ENCODE measurements at places on chromosomes 12 and 14.

DNA sequence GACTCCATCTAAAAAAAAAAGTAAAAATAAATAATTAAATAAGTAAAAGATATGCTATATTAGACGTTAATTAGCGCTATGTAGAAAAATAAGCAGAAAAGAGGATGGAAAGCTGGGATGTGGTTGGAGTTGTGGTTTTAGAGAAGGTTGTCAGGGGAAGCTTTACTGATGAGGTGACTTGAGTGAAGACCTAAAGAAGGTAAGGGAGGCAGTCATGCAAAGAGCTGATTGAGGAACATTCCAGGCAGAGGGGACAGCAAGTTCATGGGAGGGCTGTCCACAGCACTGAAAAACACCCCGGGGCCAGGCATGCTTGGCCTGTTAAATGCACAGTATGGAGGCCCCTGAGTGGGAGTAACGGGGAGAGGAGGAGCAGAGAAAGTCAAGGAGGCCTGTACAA is 15.7 kb downstream of the SMAGP start:
- no peak for DNase-seq

DNA sequence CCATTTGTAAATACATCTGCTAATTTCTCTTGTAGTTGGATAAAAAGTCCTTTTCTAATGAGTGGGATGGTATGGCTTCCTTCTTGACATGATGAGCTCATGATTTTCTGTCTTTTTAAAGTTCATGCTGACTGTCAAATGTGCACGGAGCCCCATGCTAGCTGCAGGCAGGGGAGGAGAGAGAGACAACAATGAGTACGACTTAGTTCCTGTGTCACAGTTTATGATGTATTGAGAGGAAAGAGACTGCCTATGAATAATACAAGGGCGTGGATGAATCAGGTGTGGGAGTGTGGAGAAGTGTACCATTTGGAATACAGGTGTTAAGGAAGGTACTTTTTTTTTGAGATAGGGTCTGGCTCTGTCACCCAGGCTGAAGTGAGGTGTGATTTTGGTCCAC is 10.7 kb upstream of the TBC1D30 start:
- DNase-seq = no peak

DNA sequence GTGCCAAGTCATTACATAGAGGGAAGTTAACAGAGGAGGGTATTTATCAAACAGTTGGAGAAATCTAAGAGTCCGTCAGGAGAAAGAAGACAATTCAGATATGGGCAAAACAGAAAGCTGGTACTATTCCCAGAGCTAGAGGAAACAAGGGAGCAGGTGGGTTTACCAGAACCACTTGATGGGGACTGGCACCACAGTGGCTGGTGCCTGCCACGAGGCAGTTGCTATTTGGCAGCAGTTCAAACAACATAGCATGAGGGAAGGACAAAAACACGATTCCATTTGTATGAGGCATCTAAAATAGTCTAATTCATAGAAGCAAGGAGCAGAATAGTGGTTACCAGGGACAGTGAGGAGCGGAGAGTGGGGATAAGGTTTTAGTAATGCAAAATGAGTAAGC is 24.6 kb upstream of the KLRD1 start:
- DNase-seq = no peak

DNA sequence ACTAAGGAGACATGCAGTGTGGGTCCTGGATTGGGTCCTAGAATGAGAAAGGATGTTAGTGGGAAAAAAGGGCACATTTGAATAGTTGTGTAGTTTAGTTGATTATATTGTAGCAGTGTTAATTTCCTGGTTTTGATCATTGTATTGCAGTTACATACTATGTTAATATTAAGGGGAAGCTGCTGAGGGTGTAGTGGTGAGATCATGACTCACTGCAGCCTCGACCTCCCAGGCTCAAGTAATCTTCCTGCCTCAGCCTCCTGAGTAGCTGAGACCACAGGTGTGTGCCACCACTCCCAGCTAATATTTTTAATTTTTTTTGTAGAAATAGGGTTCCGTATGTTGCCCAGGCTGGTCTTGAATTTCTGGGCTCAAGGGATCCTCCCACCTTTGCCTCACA is 21.7 kb downstream of the BORCS5 start:
- DNase-seq = no peak

DNA sequence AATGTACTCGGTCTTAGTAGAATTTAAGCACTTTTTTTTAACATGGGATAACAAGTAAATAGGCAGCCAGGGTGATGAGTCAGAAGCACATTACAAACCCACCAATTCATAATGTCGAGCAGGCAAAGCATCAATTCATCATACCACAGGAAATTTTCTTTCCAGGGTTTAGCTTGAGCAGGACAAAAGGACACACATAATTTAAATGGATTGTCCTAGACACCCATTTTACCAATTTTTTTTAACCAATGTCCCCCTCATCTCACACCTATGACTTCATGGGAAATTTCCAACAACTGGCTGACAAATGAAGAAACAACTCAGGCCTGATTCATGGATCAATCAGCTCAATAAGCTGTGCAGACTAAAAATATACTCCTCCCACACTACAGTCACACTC is 58.8 kb upstream of the FOXG1 start:
- no peak for DNase-seq

GRCh38 chr12:96824074-96824837 is 82.8 kb upstream of the NEDD1 start:
- no peak for DNase-seq

GRCh38 chr14:54572316-54572715 is 5.4 kb downstream of the SAMD4A start:
- DNase-seq = no peak

- no peak for DNase-seq
Measured at GRCh38 chr14:52190337-52190931, 77.1 kb upstream of the PTGDR start.

GRCh38 chr12:8916154-8916553 is 1.8 kb downstream of the PHC1 start:
- no peak for DNase-seq

DNA sequence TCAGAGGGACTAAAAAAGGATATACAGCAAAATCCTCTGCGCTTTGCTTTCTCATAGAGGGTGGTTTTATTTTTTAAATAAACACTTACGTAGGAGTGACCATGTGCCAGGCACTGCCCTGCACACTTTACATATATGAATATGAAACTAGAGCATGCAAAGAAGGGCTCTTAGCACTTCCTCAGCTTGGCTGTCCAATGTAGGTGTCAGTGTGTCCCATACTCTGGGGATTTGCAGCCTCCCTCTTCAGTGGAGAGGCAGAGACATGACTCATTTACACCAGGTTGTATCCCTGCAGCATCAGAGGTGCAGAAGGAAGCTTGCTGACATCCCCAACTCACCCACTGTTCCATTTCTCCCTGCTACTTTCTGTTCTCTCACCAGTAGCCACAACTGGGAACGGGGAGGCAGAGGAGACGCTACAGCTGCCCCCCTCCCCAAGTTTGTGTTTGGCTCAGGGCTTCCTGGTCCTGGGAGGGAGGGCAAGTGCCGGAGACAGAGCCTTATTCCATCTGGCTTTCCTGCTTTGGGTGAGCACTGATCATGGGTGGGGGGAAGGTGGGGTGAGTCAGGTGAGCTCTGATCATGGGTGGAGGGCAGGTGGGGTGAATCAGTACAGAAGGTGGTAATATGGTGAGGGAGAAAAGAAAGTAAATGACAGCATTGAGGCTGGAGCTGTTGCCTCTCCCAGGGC is 4.9 kb upstream of the KRT5 start:
- no peak for DNase-seq

- no peak for DNase-seq
Measured at GRCh38 chr14:38290601-38291188, 34.8 kb upstream of the CLEC14A start.

DNA sequence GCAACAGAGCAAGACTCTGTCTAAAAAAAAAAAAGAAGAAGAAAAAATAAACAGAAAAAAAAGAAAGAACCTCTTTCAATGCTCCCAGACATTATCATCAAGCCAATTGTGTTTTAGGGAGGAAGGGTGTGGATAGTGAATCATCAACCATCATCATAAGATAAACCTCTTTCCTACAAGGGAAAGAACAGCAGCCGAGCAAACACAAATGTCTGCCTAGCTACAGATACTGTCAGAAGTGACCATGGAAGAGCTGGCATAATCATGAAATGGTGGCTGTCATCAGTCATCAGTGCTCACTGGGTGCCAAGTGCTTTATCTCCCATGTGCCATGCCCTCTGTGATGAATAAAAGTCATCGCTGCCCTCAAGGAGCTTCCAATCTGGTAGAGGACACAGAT is 46.6 kb downstream of the SLC17A8 start:
- DNase-seq = no peak

- no peak for DNase-seq
Measured at GRCh38 chr14:32560209-32560857, 231.2 kb downstream of the AKAP6 start.

DNA sequence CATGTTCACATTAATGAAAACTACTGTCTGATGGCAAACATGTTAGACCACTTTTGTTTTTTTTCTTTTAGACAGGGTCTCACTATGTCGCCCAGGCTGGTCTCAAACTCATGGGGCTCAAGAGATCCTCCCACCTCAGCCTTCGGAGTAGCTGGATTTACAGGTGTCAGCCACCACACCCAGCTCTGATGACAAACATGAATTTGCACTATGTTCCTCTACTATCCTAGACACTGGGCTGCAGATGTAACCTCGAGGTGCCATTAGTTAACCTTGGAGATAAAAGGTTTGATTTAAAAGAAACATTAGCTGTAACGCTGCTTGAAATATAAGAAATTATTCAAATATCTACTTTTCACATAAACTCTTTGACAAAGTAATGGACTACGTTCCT is 8.1 kb downstream of the VPS37B start:
- DNase-seq = no peak

DNA sequence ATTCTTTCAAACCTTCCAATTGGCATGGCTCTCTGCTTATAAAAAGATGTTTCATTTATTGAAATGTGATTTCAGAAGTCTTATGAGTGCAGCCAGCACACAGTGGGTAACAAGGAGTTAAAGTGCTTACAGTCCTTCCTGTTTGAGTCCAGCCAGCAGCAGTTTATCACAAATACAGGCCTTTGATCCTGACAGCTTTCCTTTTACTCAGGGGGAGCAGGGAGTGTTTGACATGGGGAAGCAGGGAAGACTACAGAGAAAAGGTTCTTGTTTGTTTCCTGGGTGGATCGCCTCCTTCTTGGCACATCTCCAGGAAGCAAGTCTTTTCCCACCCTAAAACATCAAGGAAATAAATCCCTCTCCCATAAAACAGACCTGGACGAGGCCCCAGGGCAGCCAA is 216.1 kb downstream of the MSRB3 start:
- DNase-seq = no peak

DNA sequence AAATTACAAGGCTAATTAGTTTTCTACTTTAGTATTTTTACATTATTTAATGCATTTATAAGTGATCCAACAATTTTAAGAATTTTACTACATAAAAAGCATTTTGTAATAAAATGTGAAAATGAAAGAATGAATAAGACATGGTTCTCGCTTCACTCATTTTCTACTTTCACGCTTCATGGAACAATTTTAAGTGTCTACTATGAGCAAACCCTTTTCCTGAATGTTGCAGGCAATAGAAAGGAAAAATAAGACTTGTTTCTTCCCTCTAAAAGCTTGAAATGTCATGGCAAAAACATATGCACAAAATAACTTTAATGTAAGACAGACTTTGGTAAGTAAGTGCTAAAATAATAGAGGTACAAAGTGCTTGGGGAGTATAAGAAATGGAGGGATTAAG is 205.7 kb upstream of the HMGA2 start:
- DNase-seq = no peak

DNA sequence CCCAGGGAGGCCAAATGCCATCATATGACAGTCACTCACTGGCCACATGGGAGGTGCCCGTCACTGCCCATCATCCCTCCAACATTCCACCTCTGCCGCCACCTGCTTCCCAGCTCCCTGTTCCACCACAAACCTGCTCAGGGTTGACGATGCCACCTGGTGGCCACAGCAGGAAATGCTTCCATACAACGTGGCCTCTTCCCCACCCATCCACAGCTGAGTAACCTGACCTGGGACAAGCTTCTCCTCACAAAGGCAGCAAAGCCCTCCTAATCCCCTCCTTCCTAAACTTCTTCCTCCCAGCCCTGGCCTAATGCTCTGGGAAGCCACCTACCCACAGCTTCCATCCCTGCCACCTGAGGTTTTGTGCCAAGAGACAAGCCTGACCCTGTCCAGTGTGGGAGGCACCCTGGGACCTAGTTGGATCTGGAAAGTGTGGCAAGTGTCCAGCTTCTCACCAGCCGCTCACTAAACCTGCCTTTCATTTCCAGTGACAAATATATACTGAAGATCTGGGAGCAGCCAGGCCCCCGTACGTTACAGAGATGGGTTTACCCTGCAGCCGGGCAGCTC is 4.3 kb downstream of the DEGS2 start:
- no peak for DNase-seq

DNA sequence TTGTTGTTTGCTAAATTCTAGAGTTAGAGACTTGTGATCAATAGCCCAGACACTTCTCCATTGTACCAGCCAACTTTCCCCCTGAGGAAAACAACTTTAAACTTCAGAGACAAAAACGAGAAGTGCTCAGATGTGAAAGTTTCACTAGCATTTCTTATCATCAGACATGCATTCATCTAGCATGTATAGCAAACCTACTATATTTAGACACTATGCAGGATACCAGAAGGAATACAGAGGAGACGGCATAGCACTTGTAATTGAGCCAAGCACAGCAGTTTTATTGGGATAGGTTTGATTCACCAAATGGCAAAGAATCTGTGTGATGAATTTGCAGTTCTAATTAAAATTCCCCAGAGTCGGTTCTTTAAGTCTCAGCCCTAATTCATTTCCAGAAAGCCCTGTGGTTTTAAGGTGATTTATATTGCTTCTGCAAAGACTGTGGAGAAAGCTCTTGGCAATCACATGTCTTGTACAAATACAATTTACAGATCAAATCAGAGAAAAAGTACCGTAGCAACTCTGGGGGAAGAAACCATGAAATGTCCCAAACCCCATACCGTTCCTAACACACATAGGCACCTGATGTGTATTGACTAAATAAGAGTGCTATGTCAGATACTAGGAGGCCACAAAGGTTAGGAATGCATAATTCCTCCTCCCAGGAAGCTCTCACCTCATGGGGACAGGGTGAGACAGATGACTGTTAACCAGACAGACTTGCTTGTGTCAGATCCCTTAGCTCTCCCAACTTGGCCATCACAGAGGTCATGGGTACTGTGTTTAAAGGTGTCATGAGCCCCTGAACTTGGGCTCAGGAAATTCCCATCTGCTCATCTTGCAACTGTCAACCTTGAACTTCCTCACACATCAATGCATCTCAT is 69.6 kb upstream of the KRAS start:
- no peak for DNase-seq

GRCh38 chr14:87799400-87799799 is 193.6 kb downstream of the GALC start:
- DNase-seq = no peak

GRCh38 chr12:108856428-108857157 is 790 bp downstream of the SSH1 start:
- peak; percentile 11 for DNase-seq

DNA sequence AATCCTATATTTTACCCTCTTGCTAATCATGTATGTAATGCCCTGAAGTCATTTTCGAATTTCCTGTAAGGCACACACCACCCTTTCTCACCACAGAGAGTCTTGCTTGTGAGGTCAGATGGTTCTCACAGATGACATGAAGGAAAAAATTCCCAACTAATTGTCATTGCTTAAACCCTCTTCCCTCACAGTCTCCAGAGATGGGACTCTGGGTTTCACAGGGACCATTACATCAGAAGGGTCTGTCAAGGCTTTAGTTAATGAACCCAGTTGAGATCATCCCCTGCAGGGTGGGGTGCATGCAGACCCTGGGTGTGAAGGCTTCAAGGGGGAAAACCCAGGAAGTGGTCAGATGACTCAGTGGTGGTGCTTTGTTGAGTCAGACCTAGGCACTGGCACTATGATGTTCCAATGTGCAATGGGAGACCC is 229.6 kb downstream of the BCAT1 start:
- peak; percentile 24 for DNase-seq

- DNase-seq = no peak
Measured at GRCh38 chr12:33795536-33795935, 226.8 kb upstream of the ALG10 start.
